Thyroid gland (tissue), 4 donors: ENCODE measurements at places on chromosomes 6 and 20.

- no peaks in the 10 kb centered on the region for H3K36me3 ChIP-seq
- DNase-seq = no peak
- no peak overlapping the region for H3K4me3 ChIP-seq
- H3K27me3 ChIP-seq = no peaks in the 10 kb centered on the region
Measured at GRCh38 chr20:20317195-20317594, 50.7 kb upstream of the INSM1 start.

DNA sequence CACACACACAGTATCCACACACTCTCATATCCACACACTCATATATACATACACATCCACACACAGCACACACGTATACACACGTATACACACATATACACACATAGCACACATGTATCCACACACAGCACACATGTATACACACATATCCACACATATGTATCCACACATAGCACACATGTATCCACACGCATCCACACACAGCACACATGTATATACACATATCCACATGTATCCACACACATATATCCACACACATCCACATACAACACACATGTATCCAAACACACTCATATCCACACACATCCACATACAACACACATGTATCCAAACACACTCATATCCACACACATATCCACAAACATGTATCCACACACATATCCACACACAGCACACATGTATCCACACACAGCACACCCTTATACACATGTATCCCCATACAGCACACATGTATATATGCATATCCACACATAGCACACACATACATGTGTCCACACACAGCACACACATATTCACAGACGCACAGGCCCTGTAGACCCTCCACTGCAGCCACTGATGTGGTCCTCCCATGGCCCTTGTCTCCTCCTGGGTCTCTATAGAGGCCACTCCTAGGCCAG lies 172.1 kb downstream of the CDH4 start:
- no peaks in the 10 kb centered on the region for H3K4me1 ChIP-seq
- no peaks in the 10 kb centered on the region for H3K27me3 ChIP-seq
- no peak overlapping the region for H3K27ac ChIP-seq
- H3K4me3 ChIP-seq = no peak overlapping the region
- H3K36me3 ChIP-seq = no peaks in the 10 kb centered on the region
- DNase-seq = no peak

- no peak overlapping the region for H3K27ac ChIP-seq
- DNase-seq = no peak
Measured at GRCh38 chr6:79081663-79082062, 3.6 kb upstream of the PHIP start.

- H3K36me3 ChIP-seq = no peaks in the 10 kb centered on the region
- no peak overlapping the region for H3K4me3 ChIP-seq
- H3K27ac ChIP-seq = peak overlapping the region; percentile 97
- DNase-seq = no peak
Measured at GRCh38 chr6:109014606-109015005, 80.0 kb downstream of the SESN1 start.

- no peak overlapping the region for H3K27ac ChIP-seq
- H3K4me1 ChIP-seq = no peaks in the 10 kb centered on the region
- no peak for DNase-seq
Measured at GRCh38 chr6:28462401-28462800, 19.1 kb upstream of the ZSCAN23 start.

GRCh38 chr6:2534406-2535042 lies 216.2 kb downstream of the MYLK4 start:
- no peaks in the 10 kb centered on the region for H3K4me1 ChIP-seq
- no peaks in the 10 kb centered on the region for H3K27me3 ChIP-seq
- H3K36me3 ChIP-seq = no peaks in the 10 kb centered on the region
- no peak for DNase-seq
- H3K27ac ChIP-seq = no peak overlapping the region

DNA sequence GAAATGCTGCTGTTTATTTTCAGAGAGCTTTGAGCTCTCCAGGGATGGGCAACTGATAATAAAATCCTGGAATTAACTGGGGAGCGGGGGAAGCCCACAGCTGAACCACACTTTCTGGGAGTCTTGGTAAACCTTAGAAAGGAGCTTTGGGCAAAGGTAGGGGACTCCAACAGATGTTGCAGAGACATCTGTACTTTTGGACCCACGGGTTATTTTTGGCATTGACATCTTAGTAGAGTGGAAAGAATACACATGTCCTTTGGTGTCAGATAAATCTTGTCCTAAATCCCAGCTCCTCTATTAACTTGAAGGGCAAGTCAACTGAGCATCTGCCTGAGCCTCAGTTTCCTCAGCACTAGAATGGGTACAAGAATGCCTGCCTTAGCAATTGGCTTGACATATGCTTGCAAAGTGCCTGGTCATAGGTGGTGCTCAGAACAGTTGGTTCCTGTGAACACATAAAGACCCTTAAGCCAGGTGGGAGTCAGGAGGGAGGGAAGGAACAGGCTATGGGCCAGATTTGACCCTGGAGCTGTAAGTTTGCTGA lies 5.8 kb downstream of the SLC22A3 start:
- H3K27me3 ChIP-seq = no peaks in the 10 kb centered on the region
- H3K27ac ChIP-seq = no peak overlapping the region
- no peaks in the 10 kb centered on the region for H3K36me3 ChIP-seq

DNA sequence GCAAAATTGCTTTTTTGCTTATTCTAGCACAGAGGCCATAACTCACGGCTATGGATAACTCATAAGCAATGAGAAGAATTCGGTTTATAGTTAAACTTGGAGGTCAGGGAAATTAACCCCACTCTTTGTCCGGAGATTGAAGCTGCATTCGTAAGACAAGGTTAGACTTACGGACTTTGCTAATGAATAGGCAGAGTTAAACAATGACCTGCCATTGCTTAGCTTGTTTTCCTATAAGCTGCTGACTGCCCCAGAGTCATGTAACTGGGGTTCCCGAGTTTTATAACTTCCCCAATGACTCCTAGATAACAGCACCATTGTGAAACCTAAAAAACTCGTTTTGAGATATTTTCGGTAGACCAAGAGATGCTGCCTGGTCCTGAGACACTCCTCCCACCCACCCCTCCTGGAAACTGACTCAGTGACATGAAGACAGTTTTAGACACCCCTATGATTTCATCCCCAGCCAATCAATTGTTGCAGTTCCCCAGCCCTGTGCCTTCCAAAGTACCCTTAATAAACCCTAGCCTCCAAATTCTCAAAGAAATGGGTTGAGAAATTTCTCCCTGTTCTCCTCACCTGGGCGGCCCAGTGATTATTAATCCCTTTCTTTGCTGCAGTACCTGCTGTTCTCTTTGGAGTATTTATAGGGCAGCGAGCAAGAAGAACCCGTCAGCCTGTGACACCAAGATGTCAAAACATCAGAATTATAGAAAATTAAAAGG lies 33.1 kb upstream of the MCUR1 start:
- H3K36me3 ChIP-seq = no peaks in the 10 kb centered on the region
- no peaks in the 10 kb centered on the region for H3K4me1 ChIP-seq
- H3K27ac ChIP-seq = no peak overlapping the region
- no peak for DNase-seq
- H3K4me3 ChIP-seq = no peak overlapping the region

- H3K4me1 ChIP-seq = peaks cover 35% of the 10 kb centered on the region
- H3K27ac ChIP-seq = peak overlapping the region; percentile 18
- peak; percentile 70 for DNase-seq
- no peaks in the 10 kb centered on the region for H3K27me3 ChIP-seq
- H3K36me3 ChIP-seq = no peaks in the 10 kb centered on the region
- H3K4me3 ChIP-seq = no peak overlapping the region
Measured at GRCh38 chr6:15551798-15552197, 111.0 kb downstream of the DTNBP1 start.

DNA sequence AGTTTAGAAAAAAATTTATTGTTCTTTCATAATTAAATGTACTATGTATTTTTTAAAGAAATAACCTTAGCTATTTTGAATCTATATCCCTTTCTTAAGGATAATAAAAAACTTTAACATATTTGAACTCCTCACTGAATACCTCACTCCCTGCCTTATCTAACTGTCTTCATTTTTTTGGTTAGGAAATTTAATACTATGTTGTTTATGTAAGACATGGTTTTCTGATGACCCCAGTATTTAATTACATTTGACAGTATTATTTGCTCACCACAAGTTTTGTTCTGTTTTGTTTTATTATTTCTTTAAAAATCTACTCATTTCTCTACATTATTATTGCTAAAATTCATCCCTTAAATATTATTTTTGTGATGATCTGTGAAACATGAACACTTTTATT lies 394.4 kb upstream of the ADGRB3 start:
- no peaks in the 10 kb centered on the region for H3K36me3 ChIP-seq
- no peaks in the 10 kb centered on the region for H3K27me3 ChIP-seq
- DNase-seq = no peak
- no peaks in the 10 kb centered on the region for H3K4me1 ChIP-seq
- no peak overlapping the region for H3K27ac ChIP-seq

- DNase-seq = peak; percentile 60
- H3K27me3 ChIP-seq = no peaks in the 10 kb centered on the region
- H3K4me1 ChIP-seq = peaks cover 41% of the 10 kb centered on the region
- peak overlapping the region; percentile 100 for H3K27ac ChIP-seq
- peak overlapping the region; percentile 77 for H3K4me3 ChIP-seq
Measured at GRCh38 chr6:108562503-108562993, 1.8 kb downstream of the FOXO3 start.
